ENCODE measurements at places on chromosomes 7 and 10.
A peak's percentile ranks its signal among the peaks of the same experiment; 100 is the strongest.

- no peaks in the 10 kb centered on the region for H3K4me1 ChIP-seq
- no peak overlapping the region for H3K4me3 ChIP-seq
- no peak for DNase-seq
- H3K27me3 ChIP-seq = no peaks in the 10 kb centered on the region
- H3K36me3 ChIP-seq = no peaks in the 10 kb centered on the region
Observed at GRCh38 chr10:3217853-3218252, 45.3 kb upstream of the PITRM1 start.

GRCh38 chr10:78211561-78212051 lies 177.9 kb downstream of the RPS24 start:
- no peak for DNase-seq
- no peaks in the 10 kb centered on the region for H3K27me3 ChIP-seq
- H3K36me3 ChIP-seq = no peaks in the 10 kb centered on the region

- no peak for DNase-seq
- H3K4me1 ChIP-seq = no peaks in the 10 kb centered on the region
- H3K4me3 ChIP-seq = no peak overlapping the region
Observed at GRCh38 chr7:154698726-154699291, 304.1 kb downstream of the PAXIP1 start.

GRCh38 chr10:93576888-93577287 lies 10.4 kb downstream of the FFAR4 start:
- DNase-seq = no peak
- no peak overlapping the region for H3K4me3 ChIP-seq
- H3K27me3 ChIP-seq = peaks cover 40% of the 10 kb centered on the region
- H3K27ac ChIP-seq = no peak overlapping the region
- H3K4me1 ChIP-seq = no peaks in the 10 kb centered on the region

DNA sequence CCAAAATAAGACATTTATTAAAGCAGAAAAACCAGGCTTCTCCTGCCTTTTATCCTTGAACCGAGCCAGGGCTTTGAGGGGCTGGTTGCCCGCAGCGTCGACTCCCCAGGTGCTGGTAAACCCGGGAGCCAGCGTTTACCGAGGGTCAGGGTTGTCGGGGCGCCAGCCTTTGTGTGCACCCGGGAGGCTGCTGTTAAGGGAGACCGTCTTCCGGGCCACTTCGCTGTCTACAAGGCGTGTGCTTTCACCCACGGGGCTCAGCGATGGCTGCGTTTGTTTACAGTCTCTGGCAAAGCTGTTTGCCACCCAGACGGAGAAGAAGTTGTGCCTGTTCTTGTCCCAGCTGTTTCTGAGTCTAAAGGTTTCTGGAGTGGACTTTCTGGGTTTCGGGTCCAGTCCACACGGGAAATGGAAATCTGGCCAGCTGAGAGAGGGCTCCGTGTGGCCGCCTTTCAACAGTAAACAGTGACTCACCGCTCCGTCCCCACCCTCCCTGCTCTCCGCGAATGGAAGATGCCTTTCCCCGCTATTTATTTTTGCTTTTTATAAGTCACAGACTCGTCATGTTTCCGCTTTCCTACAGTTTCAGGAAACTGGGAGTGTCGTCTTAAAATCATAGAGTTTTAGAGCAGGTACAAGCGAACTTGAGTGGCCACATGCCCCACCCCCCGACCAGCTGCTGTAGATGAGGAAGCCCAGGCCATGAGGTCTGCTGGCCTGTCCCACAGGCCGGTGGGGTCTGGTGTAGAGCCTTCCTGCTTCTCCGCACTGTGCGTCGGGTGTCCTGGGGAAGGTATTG lies 2.2 kb downstream of the MAFK start:
- H3K36me3 ChIP-seq = no peaks in the 10 kb centered on the region
- H3K4me3 ChIP-seq = peak overlapping the region; percentile 76
- H3K27ac ChIP-seq = peak overlapping the region; percentile 99

- H3K27me3 ChIP-seq = peaks cover 6% of the 10 kb centered on the region
- no peaks in the 10 kb centered on the region for H3K36me3 ChIP-seq
- peaks cover 7% of the 10 kb centered on the region for H3K4me1 ChIP-seq
Observed at GRCh38 chr10:99337901-99338300, 8.7 kb downstream of the CNNM1 start.

- no peaks in the 10 kb centered on the region for H3K36me3 ChIP-seq
- no peak for DNase-seq
- no peak overlapping the region for H3K27ac ChIP-seq
Observed at GRCh38 chr10:124252097-124252715, 158.8 kb upstream of the CHST15 start.

DNA sequence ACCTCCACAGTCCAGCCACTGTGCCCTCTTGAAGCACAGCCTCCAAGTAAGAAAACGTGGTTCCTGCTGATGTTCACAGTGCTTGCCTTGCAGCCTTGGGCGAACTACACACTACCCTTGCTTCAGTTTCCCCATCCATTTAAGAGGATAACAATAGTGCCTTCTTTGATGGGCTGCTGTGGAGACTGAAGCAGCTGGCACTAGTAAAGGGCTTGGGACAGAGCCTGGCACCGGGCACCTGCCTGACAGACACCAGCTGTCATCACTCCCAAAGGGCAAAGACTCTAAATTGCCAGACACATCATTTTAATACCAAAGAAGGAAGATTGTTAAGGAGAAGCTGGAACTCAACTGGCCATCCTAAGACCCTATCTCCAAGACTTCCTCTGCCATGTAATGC lies 3.1 kb upstream of the C10orf90 start:
- no peaks in the 10 kb centered on the region for H3K4me1 ChIP-seq
- no peak overlapping the region for H3K27ac ChIP-seq
- no peak overlapping the region for H3K4me3 ChIP-seq
- peaks cover 16% of the 10 kb centered on the region for H3K27me3 ChIP-seq

GRCh38 chr7:90715067-90715466 lies 118.9 kb downstream of the CDK14 start:
- DNase-seq = no peak
- no peak overlapping the region for H3K4me3 ChIP-seq
- peaks cover 54% of the 10 kb centered on the region for H3K4me1 ChIP-seq
- H3K27me3 ChIP-seq = no peaks in the 10 kb centered on the region

GRCh38 chr10:63712717-63713115 lies 191.5 kb downstream of the REEP3 start:
- no peak for DNase-seq
- H3K4me1 ChIP-seq = peaks cover 53% of the 10 kb centered on the region
- H3K27ac ChIP-seq = peak overlapping the region; percentile 91
- no peaks in the 10 kb centered on the region for H3K27me3 ChIP-seq
- no peaks in the 10 kb centered on the region for H3K36me3 ChIP-seq

DNA sequence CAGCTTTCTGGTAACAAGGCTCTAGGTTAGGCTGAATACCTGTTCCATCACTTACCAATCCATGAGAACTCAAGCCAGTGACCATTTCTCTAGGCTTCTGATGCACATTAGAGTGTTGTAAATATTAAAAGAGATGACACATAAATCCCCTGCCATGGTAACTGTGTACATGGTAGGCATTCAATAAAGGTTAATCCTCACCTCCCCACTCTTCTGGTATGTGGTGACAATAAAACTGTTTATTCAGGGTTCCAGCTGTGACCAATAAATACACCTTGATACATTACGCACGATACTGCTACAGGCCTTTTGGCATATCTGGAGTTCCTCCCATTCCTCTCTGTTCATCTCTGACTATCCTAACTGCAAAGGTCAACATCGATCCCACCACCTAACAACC lies 171.9 kb downstream of the SRPK2 start:
- DNase-seq = no peak
- no peaks in the 10 kb centered on the region for H3K27me3 ChIP-seq
- H3K36me3 ChIP-seq = no peaks in the 10 kb centered on the region

DNA sequence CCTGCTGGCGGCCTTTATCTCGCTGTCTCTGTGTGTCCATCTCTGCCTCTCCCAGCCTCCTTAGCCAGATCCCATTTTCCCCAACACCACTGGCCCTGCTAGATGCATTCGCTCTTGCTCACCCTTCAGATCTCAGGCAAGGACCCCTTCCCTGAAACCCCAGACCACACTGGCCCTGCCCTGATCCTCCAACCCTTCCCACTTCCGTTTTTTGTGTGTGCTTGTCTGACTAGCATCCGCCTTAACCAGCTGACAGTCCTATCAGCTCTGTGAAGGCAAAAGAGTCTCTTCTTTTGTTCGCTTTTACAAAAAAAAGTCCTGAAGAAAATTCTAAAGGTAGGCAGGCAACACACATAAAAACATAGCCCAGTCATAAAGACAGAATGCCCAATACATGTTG lies 28.7 kb downstream of the CHST15 start:
- H3K27me3 ChIP-seq = peaks cover 59% of the 10 kb centered on the region
- H3K36me3 ChIP-seq = no peaks in the 10 kb centered on the region
- no peak overlapping the region for H3K27ac ChIP-seq
- peaks cover 10% of the 10 kb centered on the region for H3K4me1 ChIP-seq
- DNase-seq = no peak

- no peak for DNase-seq
- H3K27ac ChIP-seq = no peak overlapping the region
- no peaks in the 10 kb centered on the region for H3K27me3 ChIP-seq
- peaks cover 6% of the 10 kb centered on the region for H3K4me1 ChIP-seq
- H3K36me3 ChIP-seq = no peaks in the 10 kb centered on the region
- H3K4me3 ChIP-seq = no peak overlapping the region
Observed at GRCh38 chr7:33448035-33448434, 318.7 kb downstream of the BBS9 start.

DNA sequence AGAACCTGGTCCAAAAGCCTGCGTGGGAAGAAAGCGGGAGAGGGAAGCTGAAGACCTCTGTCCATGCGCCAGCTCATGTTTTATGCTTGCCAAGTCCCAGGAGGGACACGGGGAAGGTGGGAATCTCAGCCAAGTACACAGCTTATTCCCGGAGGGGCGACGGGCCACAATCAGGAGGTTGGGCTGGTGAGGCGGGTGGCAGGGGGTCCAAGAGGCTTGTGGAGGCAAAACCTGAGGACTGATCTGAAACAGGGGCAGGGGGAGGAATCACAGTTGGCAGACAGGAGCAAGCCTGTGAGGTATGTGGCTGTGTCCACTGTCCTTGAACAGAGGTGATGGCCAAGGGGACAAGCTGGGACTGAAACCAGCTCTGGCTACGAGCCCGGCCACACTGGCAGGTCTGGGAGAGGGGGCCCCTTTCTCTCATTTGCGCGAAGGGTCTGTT lies 38.0 kb upstream of the LEP start:
- no peak for DNase-seq
- no peaks in the 10 kb centered on the region for H3K36me3 ChIP-seq
- no peak overlapping the region for H3K27ac ChIP-seq
- peaks cover 91% of the 10 kb centered on the region for H3K27me3 ChIP-seq
- peak overlapping the region; percentile 38 for H3K4me3 ChIP-seq
- H3K4me1 ChIP-seq = peaks cover 13% of the 10 kb centered on the region

DNA sequence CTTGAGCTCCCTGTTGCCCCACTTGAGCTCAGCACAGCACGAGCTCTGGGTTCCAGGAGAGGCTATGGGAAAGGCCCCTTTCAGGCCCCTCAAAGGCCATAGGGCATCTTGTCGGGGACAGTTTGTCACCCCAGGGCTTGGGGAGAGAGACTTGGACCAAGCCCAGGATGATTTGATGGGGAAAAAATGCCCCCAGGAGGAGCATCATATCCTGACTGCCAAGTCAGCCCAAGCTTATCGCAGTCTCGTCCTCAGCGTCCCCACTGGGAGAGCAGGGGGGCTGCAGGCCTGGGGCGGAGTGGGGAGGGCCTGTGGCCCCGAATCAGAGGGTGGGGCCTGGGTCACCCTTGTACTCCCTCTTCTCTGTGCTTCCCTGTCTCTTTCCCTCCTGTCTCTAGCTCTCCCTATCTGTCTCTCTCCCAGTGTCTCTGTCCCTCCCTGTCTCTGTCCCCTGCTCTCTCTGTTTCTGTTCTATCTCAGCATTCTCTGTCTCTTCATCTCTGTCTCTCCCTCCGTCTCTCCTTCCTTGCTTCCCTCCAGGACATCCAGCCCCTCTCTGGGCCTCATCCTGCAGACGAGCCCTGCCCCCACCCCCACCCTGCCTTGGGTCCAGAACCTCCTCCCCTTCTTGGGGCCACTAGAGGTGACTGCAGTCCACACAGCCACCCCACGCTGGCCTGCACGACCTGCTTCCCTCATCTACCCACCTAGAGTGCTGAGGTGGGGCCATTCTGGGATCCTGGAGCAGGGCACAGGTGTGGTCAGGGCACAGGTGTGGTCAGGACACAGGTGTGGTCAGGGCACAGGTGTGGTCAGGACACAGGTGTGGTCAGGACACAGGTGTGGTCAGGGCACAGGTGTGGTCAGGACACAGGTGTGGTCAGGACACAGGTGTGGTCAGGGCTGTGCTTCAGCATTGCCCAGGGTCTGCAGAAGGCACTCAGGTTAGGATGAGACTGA lies 17.3 kb upstream of the GRIFIN start:
- H3K27ac ChIP-seq = peak overlapping the region; percentile 48
- DNase-seq = no peak
- peaks cover 34% of the 10 kb centered on the region for H3K27me3 ChIP-seq

- H3K4me1 ChIP-seq = no peaks in the 10 kb centered on the region
- no peaks in the 10 kb centered on the region for H3K36me3 ChIP-seq
- no peak for DNase-seq
- no peak overlapping the region for H3K4me3 ChIP-seq
Observed at GRCh38 chr7:12993025-12993424, 305.6 kb downstream of the ARL4A start.

DNA sequence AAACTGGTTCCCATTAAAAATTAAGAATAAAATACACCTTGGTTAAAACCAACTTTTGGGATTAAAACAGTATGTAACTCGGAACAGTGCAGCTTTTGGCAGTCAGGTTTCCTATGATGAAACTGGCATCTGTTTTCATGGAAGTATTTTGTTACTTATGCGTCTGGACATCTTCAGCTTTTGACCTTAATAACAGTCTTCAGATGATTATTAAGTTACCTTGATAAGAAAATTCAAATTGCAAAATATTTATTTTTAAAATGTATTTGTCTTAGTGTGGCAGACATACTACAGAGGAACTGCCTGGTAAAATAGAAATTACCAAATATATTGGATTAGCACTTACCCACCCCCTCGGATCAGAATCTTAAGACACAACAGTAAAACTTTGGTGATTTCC lies 100.0 kb downstream of the ITGB8 start:
- H3K4me1 ChIP-seq = peaks cover 10% of the 10 kb centered on the region
- DNase-seq = no peak
- no peak overlapping the region for H3K4me3 ChIP-seq
- H3K27me3 ChIP-seq = no peaks in the 10 kb centered on the region
- no peaks in the 10 kb centered on the region for H3K36me3 ChIP-seq

DNA sequence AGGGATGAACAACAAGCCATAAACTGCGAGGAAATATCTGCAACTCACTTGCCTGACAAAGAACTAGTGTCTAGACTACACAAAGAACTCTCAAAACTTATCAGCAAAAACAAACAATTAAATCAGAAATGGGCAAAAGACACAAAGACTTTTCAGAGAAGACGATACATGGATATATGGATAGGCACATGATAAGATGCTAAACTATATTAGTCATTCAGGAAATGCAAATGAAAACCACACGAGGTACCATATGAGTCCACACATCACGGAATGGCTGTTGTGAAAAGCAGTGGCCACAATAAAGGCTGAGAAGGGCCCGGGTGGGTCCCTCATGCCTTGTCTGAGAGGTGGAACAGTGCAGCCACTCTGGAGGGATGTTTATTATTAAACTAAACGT lies 267.8 kb downstream of the WDR37 start:
- H3K27me3 ChIP-seq = peaks cover 74% of the 10 kb centered on the region
- H3K36me3 ChIP-seq = no peaks in the 10 kb centered on the region
- H3K4me3 ChIP-seq = no peak overlapping the region
- no peak overlapping the region for H3K27ac ChIP-seq
- no peak for DNase-seq

All from left ventricle myocardium inferior (tissue), 1 donor.